ENCODE measurements at places on chromosomes 6 and 20. TPM values are rescaled to one million over a fixed set of nuclear protein-coding genes. Genes with fewer than 3 reads are reported as not detected.

ZSCAN23 gene
- 0.65 TPM for total RNA-seq

PRR18 gene
- not detected for total RNA-seq

TRIM31 gene
- not detected for total RNA-seq

SIRPB1 gene
- total RNA-seq = 0.22 TPM

DNA sequence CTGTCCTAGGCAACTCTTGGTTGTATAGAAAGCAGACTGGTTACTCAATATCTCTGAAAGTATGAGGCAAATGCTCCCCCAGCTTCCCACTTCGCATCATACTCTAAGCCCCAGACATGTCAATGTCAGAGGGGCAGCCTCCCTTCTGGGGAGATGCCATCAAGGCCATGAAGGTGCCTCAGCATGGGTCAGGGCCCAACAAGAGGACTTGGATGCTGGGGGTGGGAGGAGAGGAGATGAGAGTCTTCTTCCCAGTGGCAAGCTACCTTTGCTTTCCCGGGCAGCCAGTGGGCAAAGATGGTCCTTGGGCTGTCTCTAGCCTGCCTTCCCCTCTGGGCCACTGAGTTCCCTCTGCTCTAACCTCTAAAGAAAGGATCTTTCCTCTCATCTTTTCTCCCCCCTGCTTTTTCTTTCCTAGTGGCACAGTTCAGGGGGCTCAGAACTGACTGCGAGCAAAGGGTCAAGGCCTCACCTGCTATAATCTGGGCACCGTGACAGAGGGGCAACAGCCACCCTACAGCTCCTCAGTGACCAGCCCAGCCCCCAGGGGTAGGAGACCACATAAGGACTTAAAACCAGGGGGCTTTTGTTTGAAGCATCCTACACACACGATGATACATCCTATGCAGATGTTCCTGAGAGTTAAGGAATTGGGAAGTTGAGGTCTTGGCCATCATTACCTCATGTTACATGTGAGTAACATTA, 26.2 kb downstream of the MOCS1 start:
- DNase-seq = no peak

DNA sequence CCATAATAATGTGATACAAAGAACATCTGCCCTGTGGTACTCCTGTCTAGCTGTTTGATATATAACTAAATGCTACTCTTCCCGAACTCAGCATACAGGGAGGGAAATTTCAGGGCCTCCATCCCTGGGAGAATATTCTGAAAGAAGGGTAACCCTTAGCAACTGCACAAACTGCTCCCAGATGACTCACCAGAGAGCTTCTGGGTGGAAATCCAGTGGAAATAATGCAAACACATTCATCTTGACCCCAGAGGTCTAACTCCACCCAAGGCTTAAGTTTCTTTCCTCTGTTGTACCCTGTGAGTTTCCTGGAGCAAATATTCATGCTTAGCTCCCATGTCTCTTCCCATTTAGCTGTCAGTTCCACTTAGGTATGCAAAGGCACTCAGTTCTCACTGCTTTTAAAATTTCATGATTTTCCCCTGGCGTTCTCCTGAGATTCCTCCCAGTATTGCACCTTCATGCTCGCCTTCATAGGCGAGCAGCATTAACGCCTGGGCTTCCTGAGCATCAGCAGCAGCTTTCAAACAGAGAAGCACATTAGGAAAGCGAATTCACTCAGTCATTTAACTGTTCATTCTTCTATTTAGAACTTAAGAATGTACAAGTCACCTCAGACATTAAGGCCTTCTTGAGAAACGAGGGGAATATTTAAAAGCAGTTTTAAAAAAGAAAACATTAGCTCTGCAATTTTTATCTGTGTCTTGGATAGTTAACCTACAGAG, 43.8 kb upstream of the LAMA4 start:
- peak; percentile 6 for DNase-seq

GRCh38 chr6:131924881-131925474, 26.2 kb downstream of the CCN2 start:
- DNase-seq = peak; percentile 70

DNA sequence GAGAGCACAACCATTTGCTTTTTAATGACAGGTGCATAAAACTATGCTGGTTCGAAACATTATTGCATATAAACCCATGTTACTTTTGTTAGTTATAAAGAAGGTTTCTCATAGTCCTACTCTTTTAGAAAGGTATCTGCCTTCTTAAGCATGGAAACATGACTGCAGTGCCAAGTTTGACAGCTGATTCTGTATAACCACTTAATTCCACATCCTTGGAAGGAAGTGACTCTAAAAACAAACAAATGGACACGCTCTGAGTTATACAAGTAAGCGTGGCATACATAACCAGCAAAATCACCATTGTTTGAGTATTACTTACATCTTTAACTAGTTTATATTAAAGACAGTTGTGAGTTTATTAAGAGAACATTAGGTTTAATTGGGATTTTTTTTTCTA, 125.0 kb upstream of the HDGFL1 start:
- DNase-seq = no peak
